ENCODE measurements at places on chromosomes 16 and 17.

- no peak for DNase-seq
These were observed 15.9 kb downstream of the HAPSTR1 start for GRCh38 chr16:9107025-9107970.

GRCh38 chr16:4285167-4285566, 12.3 kb upstream of the TFAP4 start:
- no peak for DNase-seq

GRCh38 chr17:29347831-29348629, 42.1 kb upstream of the TAOK1 start:
- DNase-seq = no peak

- DNase-seq = peak; percentile 71
These were observed 617 bp upstream of the SENP3 start for GRCh38 chr17:7561028-7561575.

DNA sequence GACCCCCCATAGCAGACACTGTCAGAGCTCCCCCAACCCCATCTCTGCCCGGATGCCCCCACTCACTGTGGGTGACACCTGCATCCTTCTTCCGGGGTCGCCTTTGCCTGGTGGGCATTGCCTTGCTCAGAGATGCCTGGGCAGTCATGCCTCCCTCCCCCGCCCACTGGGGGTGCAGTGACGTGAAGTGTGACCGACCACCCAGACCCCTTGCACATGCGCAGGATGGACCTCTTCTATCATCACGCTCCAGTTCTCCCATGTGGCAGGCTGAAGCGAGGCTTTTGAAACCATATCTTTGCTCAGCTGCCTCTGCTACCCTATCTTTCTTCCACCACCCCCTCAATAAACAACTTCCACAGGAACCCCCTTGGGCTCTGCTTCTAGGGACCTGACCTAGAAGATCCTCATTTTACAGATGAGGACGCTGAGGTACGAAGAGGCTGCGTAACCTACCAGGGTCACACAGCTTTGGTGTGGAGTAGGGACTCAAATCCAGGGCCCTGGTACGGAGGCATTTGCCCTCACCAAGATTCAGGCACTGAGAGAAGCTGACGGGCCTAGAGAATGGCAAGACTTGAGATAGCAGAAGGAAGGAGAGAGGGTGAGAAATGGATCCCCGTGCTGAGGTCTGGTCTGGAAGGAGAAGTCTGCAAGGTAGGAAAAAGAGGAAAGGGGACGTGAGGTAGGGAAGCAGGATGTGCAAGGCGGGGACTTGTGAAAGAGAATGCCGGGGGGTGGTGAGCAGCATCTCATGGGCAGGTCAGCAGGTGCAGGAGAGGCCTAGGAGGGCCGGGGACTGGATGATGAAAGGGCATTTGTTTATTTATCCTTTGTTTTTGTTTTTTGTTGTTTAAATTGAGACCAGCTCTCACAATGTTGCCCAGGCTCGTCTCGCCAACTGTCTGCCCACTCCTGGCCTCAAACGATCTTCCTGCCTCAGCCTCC, 14.4 kb downstream of the NLRC5 start:
- no peak for DNase-seq
